ENCODE measurements at places on chromosomes 12 and 14.
A peak's percentile ranks its signal among the peaks of the same experiment; 100 is the strongest.

GRCh38 chr12:131002216-131002631, 48.5 kb downstream of the ADGRD1 start:
- H3K36me3 ChIP-seq = peaks cover 8% of the 10 kb centered on the region
- H3K27me3 ChIP-seq = no peaks in the 10 kb centered on the region
- no peak overlapping the region for H3K27ac ChIP-seq
- H3K4me1 ChIP-seq = peaks cover 3% of the 10 kb centered on the region

- peak overlapping the region; percentile 100 for H3K4me3 ChIP-seq
- H3K4me1 ChIP-seq = peaks cover 15% of the 10 kb centered on the region
- H3K27ac ChIP-seq = peak overlapping the region; percentile 31
- no peak for DNase-seq
- peaks cover 4% of the 10 kb centered on the region for H3K36me3 ChIP-seq
Observed at GRCh38 chr14:23568600-23569331, 1.2 kb upstream of the AP1G2 start.

DNA sequence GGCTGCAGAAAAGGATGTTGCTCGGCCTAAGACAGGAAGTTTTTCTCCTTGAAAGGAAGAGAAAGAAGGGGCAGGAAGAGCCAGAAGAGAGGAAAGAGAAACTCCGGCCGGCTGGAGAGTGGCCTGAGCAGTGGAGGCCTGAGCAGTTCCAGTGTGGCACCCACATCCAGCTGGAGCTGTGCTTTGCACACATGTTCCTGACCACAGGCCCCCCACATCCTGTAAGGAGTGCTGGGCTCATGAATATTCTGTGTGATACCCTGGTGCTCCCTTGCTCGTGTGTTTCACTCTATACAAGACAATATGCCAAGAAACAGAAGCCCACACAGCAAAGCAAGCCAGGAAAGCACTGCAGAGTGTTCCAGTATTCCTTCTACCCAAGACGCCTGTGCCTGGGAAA, 27.1 kb downstream of the POLE start:
- no peak overlapping the region for H3K4me3 ChIP-seq
- H3K36me3 ChIP-seq = peaks cover 19% of the 10 kb centered on the region
- H3K27me3 ChIP-seq = no peaks in the 10 kb centered on the region
- no peak for DNase-seq

DNA sequence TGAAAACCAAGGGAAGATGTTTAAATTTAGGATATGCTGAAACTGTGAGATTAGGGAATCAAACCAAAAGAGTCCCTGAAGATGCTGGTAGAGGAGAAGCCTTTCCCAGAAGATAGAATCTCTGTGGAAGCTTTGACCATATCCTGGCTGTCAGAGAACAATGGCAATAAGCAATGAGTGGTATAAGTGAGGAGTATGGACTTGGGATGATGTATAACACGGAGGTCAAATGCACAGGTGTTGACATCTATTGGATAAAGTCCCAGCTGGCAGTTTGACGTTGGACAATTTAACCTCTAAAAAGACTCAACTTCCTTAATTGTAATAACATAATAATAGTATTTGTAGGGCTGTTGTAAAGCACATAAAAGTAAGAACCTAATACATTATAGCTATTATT, 30.1 kb upstream of the CLEC14A start:
- no peak overlapping the region for H3K4me3 ChIP-seq
- H3K27me3 ChIP-seq = peaks cover 47% of the 10 kb centered on the region
- DNase-seq = no peak
- peaks cover 4% of the 10 kb centered on the region for H3K4me1 ChIP-seq

DNA sequence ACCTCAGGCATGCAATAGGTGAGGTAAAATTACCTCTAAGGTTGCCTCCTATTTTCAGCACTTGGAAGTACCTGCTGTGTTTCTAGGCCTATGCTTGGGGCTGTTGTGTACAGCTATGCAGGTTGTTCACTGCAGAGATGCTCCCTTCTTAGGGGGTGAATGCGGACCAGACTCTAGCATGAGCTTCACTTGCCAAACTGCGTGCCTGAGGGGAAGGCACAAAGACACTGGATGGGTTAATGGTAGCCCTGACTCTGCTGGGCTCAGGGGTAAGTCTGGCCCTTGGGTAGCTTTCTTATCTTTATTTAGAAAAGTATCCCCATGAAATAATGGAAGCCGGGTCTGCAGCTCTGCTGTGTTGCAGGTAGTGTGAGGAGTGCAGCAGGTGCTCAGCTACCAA, 35.7 kb downstream of the B4GALNT3 start:
- peaks cover 23% of the 10 kb centered on the region for H3K36me3 ChIP-seq
- DNase-seq = no peak
- H3K27ac ChIP-seq = peak overlapping the region; percentile 46
- no peaks in the 10 kb centered on the region for H3K27me3 ChIP-seq
- no peak overlapping the region for H3K4me3 ChIP-seq

GRCh38 chr12:64625243-64626077, 15.2 kb downstream of the RASSF3 start:
- H3K4me3 ChIP-seq = no peak overlapping the region
- no peaks in the 10 kb centered on the region for H3K27me3 ChIP-seq
- DNase-seq = no peak
- H3K4me1 ChIP-seq = peaks cover 11% of the 10 kb centered on the region
- peak overlapping the region; percentile 83 for H3K27ac ChIP-seq
